ENCODE measurements at places on chromosomes 3 and 15.
A peak's percentile ranks its signal among the peaks of the same experiment; 100 is the strongest.

DNA sequence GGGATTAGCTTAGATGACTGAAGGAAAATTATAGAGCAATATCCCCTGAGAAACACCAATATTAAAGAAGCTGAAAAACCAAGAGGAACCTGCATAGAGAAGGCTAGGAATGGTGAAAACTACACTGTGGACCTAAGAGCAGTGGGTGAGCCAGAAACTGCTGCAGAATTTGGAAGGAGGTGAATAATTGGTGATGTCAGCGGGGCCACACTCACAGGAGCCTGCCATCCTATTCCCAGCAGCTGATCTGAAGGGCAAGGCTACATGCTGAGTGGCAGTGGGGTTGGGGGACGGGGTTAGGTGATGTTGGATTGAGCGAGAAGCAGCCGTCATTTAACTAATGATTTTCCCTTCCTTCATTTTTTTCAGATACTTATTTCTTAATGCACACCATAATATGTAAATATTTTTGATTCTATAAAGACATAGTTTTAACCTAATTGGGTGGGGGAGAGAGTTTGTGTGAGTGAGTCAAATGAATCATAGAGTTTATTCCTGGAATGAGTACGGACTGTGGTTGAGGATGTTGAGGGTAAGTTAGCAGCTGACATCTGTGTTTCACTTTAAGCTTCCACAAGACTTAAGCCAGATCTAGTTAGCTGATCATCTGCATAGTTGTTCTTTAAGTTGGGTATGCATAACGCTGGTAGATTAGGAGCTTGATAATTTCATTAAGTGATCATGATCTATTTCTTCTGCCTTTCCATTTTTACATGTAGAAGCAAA, 222.8 kb downstream of the PTPRG start:
- DNase-seq = no peak

DNA sequence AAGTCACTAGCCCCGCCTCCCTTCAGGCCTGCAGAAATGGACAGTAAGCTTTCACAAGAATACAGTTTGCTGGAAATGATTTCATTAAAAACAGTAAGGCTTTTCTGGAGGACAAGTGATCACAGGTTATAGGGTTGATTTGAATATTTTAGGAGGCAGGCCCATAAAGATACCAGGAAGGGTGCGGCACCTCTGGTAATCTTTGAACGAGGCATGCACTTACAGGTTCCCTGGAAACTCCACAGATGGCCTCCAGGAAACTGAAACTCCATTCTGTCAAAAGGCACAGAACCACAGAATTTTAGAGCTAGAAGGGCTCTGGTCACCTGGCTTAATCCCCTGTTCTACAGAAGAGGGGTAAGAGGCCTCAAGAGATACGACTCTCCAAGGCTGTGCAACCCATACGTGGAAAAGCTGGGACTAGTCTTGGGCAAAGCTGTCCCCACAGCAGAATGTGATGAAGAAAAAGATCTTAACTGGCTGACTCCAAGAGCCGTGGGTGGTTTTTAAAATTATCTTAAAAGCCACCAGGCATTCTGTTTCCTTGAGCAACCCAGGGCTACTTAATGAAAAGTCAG, 1.2 kb downstream of the STARD5 start:
- DNase-seq = no peak

DNA sequence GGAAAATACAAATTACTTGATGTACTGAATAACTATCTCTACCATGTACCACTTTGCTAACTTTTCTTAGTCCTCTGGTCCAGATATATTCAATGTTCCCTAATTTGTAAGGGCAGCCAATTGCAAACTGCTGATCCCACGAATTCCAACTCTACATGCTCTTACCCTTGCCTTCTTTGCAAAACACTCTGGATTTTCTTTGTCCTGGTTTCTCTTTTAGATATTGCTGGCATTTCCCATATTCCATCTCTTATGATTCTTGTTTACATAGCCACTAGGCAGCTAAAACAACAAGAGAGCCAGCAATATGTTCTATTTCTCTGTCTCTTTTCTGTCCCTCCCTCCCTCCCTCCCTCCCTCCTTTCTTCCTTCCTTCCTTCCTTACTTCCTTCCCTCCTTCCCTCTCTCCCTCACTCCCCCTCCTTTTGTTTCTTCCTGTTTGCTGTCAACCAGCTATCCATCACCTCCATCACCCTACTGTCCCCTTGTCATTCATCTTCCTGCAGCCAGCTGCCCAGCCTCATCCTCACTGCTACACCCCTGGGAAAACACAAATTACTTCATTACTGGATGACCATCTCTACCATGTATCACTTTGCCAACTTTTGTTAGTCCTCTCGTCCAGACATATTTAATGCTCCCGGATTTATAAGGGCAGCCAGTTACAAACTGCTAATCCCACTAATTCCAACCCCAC, 33.8 kb downstream of the SETMAR start:
- no peak for DNase-seq

- no peak for DNase-seq
These were observed 320.1 kb upstream of the WNT5A start for GRCh38 chr3:55807210-55807609.

DNA sequence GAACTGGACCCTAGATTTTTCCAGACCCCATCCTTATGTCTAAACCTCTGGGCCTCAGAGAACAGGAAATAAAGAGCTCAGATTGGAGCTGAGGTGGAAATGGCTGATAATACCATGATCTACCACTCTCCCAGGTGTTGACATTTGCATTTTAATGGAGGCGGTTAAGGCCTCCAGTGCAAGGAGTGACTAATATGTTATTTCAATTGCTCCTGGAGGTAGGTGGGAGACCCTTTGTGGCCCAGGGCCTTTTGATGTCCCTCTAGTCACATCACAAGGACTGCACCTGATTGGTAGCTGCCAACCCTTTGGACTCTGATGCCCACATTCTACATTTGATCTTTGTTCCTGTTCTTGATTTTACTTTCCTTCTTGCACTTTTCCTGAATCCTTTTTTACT, 9.0 kb upstream of the ADCY5 start:
- no peak for DNase-seq

GRCh38 chr3:127407026-127407939, 119.4 kb upstream of the PRR20G start:
- DNase-seq = no peak

- no peak for DNase-seq
These were observed 89.8 kb upstream of the RARB start for GRCh38 chr3:25338158-25338725.

- no peak for DNase-seq
These were observed 5.5 kb upstream of the KY start for GRCh38 chr3:134656211-134656800.

DNA sequence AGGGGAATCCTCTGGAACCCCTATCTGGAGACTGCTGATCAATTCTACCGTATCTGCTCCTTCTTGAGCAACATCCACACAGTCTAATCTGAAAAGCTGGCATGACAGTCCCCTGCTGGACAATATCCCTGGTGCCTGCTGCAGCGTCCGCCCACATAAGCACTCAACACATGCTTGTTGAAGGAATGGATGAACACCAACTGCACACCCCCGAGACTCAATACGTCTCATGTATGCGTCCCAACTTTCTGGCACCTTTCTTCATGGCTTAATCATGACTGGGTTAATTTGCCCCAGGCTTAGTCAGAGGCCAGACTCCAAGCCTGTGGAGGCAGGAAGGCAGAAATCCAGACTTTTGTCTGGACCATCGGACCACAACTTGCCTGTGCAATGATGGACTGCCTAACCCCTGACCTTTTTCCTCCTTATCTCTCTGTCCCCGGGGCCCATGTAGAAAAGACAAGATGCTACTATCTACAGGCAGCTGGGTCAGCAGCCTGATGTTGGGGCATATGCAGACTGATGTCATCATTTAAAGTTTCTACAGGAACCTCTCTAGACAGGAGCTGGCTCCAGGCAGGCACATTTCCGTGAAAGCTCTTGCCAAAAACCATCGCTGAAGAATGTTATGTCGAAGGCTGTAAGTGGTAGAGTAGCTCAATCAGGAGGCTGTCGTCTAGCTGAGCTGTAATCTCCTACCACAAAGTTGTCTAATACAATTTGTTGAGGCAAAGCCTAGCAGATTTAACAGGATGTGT, 114.1 kb upstream of the TPM1 start:
- no peak for DNase-seq

DNA sequence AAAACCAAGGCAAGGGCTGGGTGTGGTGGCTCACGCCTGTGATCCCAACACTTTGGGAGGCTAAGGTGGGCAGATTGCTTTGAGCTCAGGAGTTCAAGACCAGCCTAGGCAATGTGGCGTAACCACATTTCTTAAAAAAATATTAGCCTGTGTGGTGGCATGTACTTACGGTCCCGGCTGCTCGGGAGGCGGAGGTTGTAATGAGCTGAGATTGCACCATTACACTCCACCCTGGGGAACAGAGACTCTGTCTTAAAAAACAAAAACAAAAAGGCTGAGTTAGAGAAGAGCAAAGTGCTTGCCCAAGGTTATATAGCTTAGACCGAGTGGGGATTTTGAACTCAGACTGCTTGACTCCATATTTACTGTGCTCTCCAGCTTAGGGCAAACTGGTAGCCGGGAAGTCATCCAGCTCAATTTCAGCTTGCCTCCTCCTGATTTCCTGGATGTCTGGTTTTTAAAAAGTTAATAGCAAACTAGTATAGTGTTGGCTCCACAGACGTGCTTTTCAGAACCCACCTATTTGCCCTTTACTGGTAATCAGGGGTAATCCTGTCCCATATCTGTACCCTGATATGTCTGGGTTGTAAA, 138.9 kb downstream of the CACNA1D start:
- no peak for DNase-seq

DNA sequence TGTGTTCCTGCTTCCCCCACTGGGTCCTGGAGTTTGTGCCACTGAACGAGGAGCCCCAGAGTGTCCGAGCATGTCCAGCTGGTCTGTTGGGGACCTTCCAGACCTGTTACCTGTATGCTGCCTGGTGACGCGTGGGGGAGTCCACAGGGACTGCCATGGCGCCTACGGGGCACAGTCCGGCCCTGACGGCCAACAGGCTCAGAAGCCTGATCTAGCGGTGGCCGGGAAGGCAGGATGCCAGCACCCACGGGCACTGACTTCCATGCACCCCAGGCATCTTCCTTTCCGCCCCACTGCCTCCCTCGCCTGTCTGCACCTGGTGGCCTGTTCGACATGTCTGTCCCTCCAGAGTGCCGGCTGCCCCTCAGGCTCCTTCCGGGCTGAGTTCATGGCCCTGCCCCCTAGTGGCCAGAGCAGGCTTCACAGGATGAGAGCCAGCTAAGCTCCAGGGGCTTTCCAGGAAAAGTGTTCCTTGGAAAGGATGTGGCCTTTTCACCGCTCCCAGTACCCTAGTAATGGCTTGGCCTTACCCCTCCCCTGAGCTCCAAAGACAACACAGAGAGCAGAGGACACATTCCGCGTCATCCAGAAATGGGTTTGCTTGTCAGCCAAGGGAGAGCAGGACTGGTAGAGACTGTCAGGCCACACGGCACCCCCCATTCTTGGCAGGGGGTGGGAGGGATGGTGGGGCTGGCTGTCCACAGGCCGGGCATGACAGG, 35.7 kb downstream of the NGRN start:
- peak; percentile 60 for DNase-seq

GRCh38 chr15:28269097-28269496, 52.9 kb downstream of the HERC2 start:
- no peak for DNase-seq
